Activated gamma-delta T cell treated with anti-CD3 and anti-CD28 coated beads, Interleukin-2, amount 50 U/mL, for 16 hours (primary cell): ENCODE measurements at places on chromosomes 6 and 20.
A peak's percentile ranks its signal among the peaks of the same experiment; 100 is the strongest.

- DNase-seq: no peak
These were observed 17.8 kb upstream of the RSPO3 start for GRCh38 chr6:127100510-127101140.

- DNase-seq: no peak
These were observed 35.8 kb downstream of the SLC2A4RG start for GRCh38 chr20:63775096-63775978.

DNA sequence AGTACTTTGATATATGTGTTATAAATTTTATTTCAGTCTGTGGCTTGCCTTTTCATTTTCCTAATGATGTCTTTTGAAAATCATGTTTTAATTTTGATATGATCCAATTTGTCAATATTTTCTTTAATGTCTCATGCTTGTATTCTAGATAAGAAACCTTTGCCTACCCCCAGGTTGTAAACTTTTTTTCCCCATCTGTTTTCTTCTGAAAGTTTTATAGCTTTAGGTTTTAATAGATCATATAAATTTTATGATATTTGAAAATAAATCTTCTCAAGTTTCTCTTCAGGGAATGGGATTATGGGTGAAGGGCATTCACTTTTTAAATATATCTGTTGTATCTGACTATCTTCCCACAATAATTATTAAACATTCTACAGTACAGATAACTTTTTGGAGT lies 66.7 kb downstream of the SESN1 start:
- DNase-seq: no peak

DNA sequence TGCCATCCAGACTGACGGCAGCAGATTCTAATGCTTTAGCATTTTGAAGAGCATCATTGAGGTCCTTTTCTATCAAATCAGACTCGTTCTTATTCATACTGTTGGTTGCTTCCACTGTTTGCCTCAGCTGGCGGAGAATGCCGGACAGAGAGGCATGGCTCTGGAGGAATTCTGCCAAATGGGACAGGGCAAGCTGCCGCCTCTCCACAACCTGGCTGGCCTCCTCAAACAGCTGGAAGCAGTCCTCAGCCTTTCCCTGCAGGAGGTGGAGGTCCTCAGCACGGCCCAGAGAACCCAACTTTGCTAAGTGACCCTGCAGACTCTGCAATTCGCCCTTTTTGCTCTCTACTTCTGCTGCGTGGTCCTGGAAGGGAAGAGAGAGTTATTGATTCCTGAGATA lies 220.5 kb downstream of the SYNE1 start:
- no peak for DNase-seq

- no peak for DNase-seq
These were observed 31.3 kb upstream of the ZFAND3 start for GRCh38 chr6:37788259-37788658.

- DNase-seq: no peak
These were observed 36.6 kb downstream of the NSFL1C start for GRCh38 chr20:1430004-1430451.

GRCh38 chr20:49969946-49970345 lies 12.8 kb upstream of the SNAI1 start:
- no peak for DNase-seq

GRCh38 chr6:143449714-143450452 lies 612 bp downstream of the ADAT2 start:
- peak; percentile 9 for DNase-seq

DNA sequence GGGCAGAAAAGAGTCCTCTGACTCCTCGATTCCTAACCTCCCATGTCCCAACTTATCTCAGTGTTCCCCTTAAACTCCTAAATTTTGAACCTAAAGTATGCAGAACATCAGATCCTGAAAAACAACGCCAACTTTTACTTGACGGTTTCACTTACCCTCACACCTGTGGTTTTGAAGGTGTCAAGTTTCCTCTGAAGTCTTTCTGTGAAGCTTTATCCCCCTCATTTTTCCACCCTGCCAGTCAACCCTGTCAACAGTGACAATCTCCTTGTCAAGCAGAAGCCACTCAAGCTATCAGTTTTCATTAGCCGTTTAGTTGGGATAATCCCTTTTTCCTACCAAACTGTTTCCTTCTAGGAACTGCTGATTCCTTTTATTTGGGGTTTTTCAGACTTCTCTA lies 245.4 kb upstream of the PREP start:
- DNase-seq: peak; percentile 2

- DNase-seq: no peak
These were observed 105.5 kb downstream of the IPCEF1 start for GRCh38 chr6:154251116-154251515.

DNA sequence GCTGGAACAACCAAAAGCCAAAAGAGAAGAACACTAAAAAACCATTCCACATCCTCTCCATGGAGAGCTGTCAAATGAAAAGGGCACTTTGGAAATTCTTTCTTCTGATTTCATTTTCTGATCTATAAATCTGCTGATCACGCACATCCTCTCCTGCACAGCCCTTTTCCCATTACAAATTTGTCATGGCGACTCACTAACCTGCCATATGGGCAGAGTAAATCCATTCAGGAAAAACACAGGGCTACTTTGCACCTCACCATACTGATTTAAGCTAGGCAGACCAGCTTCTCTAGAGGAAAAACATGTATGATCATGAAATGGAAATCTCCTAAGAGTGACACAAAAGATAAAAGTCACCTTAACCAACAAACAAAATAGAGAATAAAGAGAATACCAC lies 26.0 kb downstream of the TOMM6 start:
- DNase-seq: no peak

DNA sequence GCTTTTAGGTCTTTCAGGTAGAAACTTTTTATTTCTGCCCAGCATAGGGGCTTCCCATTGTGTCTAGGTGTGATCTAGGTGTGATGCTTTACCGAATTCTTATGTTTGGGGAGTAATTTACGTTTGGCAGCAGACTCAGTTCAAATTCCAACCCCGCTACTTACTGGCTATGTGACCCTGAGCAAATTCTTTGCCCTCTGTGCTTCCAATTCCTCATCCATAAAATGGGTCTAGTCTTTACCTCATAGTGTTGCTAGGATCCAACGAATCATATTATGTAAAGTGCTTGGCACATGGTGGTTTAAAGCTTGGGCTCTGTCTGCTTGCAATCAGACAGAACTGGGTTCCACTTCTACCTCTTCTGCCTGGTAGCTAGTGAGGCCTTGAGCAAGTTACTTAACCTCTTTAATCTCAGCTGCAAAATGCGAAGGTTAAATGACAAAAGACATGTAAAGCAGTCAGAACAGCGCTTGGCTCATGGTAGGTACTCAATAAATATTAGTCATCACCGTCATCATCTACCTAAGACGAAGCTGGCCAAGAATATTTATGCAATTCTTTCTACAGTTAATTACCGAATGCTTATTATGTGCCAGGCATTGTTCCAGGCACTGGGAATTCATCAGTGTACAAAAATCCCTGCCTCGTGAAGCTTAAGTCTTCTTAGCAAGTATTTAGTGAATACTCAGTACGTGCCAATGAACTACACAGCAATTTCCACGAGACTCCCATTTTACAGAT lies 1.0 kb downstream of the NSFL1C start:
- DNase-seq: no peak

GRCh38 chr6:149939356-149939648 lies 2.5 kb upstream of the ULBP2 start:
- no peak for DNase-seq

GRCh38 chr20:45392733-45393132 lies 14.6 kb upstream of the TP53TG5 start:
- no peak for DNase-seq

DNA sequence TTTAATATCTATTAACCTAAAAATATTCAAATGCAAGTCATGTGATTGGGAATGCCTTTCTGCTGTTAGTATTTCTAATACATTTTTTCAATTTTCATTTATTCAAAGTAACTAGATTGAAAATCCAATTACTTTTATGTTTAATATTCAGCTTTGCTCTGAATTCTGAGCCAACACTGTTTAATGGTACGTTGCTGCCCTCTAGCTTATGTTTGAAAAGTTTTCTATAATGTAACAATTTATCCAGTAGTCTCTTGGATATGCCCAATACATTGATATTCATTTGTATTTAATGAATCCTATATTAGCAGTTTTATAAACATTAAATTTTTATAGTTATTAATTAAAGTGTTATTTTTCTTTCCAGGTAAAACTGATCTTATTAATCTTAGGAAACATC lies 47.4 kb downstream of the LGSN start:
- no peak for DNase-seq

DNA sequence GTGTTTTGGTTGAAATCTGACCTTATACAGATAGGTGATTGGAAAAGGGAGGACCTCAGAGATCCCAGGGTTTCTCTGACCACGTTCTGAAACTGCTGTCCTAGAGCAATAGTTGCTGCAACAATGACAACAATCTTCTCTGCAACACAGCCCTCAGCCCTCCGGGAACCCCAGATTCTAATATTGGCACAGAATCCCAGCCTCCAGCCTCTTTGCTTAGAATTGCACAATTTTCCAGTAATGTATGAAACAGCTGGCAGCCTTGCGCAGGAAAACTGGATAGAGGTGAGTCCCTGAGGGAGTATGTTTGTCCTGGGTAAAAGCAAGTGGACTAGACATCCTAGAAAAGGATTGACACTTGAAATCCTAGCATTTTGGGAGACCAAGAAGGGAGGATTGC lies 30.4 kb upstream of the PNRC1 start:
- no peak for DNase-seq

GRCh38 chr6:139927236-139927635 lies 552.8 kb upstream of the CITED2 start:
- DNase-seq: no peak

DNA sequence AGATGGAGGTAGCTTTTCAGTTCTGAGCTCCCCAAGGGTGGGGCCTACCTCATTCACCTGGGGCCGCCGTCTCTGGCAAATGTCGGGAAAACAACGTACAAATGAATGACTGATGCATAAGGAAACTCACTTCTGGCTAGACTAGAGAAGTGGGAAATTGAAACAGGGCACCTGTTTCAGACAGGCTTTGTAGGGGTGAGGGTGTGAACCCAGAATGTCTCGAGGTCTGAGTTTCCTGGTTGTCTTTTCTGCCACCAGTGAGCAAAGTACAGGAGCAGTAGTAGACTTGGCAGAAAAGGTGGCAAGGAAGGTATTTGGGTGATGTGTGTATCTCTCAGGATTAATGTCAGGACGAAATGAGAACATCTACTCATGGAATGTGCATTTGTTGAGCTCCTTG lies 308.5 kb downstream of the CLIC5 start:
- no peak for DNase-seq

DNA sequence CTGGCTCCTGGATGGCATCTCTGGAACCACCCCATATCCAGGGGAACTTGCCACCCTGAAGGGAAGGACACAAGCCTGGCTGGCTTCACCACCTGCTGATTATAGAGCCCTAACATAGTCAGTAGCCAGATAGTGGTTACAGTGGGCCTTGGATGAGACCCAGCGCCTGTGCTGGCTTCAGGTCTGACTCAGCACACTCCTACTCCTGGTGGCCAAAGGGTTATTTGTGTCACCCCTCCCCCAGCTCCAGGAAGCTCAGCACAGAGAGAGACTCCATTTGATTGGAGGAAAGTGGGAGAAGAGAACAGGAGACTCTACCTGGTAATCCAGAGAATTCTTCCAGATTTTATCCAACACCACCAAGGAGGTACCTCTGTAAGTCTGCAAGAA lies 12.8 kb downstream of the SNX14 start:
- DNase-seq: no peak

DNA sequence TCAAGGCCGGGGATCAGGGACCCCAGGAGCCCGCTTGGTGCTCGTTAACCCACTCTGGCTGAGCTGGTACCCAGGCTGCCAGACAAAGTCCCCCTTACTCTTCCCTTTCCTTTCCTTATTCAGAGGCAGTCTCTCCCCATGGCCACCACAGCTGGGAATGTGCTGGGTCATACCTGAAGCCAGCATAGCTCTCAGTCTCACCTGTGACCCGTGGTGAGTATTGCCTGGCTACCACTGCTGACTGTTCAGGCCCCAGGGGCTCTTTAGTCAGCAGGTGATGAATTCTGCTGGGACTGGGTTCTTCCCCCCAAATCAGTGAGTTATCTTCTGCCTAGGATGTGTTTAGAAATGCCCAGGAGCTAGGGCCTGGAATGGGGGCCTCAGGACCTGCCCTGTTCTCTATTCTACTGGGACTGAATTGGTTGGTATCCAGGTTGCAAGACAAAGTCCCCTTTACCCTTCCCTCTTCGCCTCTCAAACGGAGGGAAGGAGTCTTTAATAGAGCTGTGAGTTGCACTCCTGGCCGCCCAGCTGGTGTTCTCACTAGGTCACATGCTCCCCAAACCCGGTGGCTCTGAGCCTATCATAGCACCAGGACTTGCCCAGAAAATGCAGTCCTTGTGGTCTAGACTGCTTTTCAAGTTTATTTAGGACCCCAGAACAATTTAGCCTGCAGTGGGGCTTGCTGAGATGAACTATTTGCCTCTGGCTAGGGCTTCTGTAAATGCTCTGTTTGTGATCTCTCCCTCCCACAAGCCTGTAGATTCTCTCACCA lies 64.6 kb downstream of the MYO6 start:
- DNase-seq: no peak
